Mammary microvascular endothelial cell (primary cell): ENCODE measurements at places on chromosomes 12 and 14. TPM values are rescaled to one million over a fixed set of nuclear protein-coding genes. Genes with fewer than 3 reads are reported as not detected.

The CD69 gene
- 0.25 and 0.40 TPM in 2 replicates for total RNA-seq

The P2RX2 gene
- not detected in 2 replicates for total RNA-seq

The CATSPERB gene
- total RNA-seq = under 0.01 TPM in 1 of 2 replicates, not detected in the other

The APOF gene
- not detected in 2 replicates for total RNA-seq

The AMN gene
- not detected in 2 replicates for total RNA-seq

The ALX1 gene
- total RNA-seq = not detected in 2 replicates

The INSM2 gene
- not detected in 2 replicates for total RNA-seq

The C14orf132 gene
- 1.9 and 2.2 TPM in 2 replicates for total RNA-seq

The BRAP gene
- 12.0 and 12.4 TPM in 2 replicates for total RNA-seq

The OR11H6 gene
- not detected in 2 replicates for total RNA-seq

The SDS gene
- total RNA-seq = not detected in 2 replicates

The FGF23 gene
- total RNA-seq = not detected in 2 replicates

The FAIM2 gene
- total RNA-seq = not detected in 2 replicates

The PRB2 gene
- total RNA-seq = not detected in 2 replicates

The DLGAP5 gene
- 56.8 and 60.1 TPM in 2 replicates for total RNA-seq
